Keratinocyte (primary cell): ENCODE measurements at places on chromosomes 1 and 21. TPM values are rescaled to one million over a fixed set of nuclear protein-coding genes. Genes with fewer than 3 reads are reported as not detected.

Gene PRAMEF5
- polyA plus RNA-seq: not detected in 3 replicates

Gene BGLAP
- polyA plus RNA-seq: 0.12 to 0.45 TPM (median 0.23 TPM) in 3 replicates

Gene MAP1LC3C
- polyA plus RNA-seq: not detected in 3 replicates

Gene FCRLA
- 2.0 to 3.4 TPM (median 3.0 TPM) in 3 replicates for polyA plus RNA-seq

Gene FCRL3
- not detected in 3 replicates for polyA plus RNA-seq

Gene PRAMEF27
- not detected in 3 replicates for polyA plus RNA-seq

- DNase-seq: no peak
These were observed 184.4 kb upstream of the GALNT2 start for GRCh38 chr1:229882621-229883020.

- DNase-seq: no peak
These were observed 36.1 kb downstream of the EIF2D start for GRCh38 chr1:206575894-206576737.

- DNase-seq: peak; percentile 7
These were observed 35.6 kb downstream of the NGF start for GRCh38 chr1:115302390-115302961.

GRCh38 chr1:36910886-36911540, 123.3 kb downstream of the GRIK3 start:
- DNase-seq: no peak

DNA sequence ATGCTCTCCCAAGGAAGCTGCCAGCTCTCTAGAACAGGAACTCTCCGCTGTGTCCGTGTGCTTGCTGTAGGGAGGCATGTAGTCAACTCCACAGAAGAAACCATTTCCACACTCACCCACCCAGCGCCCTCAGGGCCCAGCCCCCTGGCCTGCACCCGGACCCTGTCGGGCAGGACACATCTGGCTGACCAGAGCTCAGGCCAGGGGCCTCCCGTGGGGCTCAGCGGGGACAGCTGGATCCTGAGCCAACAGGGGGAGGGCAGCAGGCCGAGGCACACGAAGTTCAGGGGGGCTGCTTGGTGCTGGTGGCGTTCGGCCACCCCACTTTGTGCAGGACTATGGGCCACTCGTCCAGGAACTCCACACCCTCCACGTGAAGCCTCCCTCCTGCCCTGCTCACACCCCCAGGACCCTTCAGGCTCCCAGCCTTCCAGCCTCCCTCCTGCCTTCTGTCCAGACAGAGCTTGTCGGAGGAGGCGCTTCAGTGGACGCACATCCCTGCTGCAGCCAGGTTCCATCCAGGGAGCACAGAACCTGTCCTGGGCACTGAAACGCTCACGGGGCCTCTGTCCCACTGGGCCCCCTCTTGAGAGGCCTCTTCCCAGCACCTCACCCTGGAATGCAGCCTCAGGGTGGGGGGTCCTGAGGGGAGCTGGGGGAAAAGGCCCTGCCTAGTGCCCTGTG, 15.0 kb upstream of the FAAP20 start:
- DNase-seq: no peak

- no peak for DNase-seq
These were observed 306.3 kb upstream of the DUSP10 start for GRCh38 chr1:222048094-222048595.

DNA sequence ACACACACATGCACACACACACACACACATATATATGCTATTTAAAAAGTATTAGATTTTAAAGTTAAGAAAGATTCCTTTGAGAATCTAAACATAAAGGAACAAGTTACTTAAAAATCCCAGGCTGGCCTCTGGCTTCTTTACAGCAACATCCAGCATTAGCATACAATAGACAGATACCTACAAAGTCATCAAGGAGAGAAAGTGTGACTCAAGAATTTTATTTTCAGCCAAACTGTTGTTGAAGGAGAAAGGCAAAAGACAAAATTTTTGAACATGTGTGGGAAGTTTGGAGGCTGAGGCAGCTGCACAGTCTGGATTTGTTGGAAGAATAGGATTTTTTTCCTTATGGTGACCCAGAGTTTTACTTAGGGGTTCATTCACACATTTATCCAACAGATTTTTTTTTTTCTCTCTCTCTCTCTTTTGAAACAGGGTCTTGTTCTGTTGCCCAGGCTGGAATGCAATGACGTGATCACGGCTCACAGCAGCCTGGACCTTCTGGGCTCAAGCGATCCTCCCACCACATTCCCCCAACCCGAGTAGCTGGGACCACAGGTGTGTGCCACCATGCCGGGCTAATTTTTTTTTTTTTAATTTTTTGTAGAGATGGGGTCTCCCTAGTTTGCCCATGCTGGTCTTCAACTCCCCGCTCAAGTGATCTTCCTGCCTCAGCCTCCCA, 24.0 kb upstream of the SPOCD1 start:
- DNase-seq: no peak

- no peak for DNase-seq
These were observed 76.7 kb upstream of the TMPRSS2 start for GRCh38 chr21:41584603-41585176.

- no peak for DNase-seq
These were observed 439.2 kb downstream of the PTBP2 start for GRCh38 chr1:97160818-97161217.

- DNase-seq: no peak
These were observed 187.9 kb downstream of the HIVEP3 start for GRCh38 chr1:41730806-41731205.

DNA sequence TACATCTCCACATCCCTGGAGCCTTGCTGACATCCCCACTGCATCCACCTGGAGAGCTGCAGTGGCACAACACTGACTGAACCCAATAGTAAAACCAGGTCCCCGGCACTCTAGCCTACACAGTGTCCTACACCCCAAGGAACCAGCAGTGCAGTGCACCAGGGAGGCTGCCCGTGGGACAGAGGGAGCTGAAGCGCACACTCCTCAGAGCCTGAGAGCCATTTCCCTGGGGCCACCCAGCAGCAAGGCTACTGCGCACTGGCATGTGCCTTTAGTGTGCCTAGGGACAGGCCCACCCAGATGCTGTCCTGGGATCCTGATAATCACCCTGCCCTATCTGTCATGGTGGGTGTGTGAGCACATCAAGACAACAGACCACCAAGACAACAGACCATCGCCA, 31.9 kb downstream of the NSL1 start:
- no peak for DNase-seq

DNA sequence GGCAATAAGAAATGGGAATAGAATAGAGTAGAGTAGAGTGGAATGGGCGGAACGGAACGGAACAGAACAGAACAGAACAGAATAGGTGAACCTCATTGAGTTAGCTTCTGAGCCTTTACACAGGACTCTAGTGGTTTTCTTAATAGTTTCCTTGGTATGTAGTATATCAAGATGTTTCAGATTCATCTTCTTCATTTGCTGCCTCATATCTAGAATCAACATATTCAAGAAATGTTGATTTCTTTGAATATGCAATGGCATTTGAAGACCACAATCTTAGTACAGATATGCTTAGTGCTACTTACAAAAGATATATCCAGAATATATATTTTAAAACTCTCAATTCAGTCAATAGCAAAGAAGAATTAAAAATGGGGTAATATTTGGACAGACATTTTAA, 133.8 kb downstream of the TSEN15 start:
- no peak for DNase-seq

- no peak for DNase-seq
These were observed 31.0 kb downstream of the SUSD4 start for GRCh38 chr1:223332997-223333396.

DNA sequence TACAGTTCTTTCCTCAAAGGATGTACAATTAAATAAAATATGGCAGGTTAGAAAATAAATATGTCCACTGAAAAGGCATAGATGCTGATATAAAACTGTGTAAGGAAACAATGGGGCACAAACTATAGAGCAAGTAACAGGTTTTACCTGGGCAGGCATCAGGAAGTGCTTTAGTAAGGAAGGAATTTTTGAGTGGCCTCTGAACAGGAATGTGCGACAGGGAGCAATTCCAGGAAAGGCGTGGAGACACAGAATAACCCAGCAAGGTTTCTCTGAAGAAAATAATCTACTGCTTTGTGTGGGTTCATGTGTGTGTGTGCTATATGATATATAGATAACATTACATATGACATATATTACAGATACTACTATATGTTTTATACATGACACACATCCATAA, 128.4 kb downstream of the RGS21 start:
- no peak for DNase-seq

DNA sequence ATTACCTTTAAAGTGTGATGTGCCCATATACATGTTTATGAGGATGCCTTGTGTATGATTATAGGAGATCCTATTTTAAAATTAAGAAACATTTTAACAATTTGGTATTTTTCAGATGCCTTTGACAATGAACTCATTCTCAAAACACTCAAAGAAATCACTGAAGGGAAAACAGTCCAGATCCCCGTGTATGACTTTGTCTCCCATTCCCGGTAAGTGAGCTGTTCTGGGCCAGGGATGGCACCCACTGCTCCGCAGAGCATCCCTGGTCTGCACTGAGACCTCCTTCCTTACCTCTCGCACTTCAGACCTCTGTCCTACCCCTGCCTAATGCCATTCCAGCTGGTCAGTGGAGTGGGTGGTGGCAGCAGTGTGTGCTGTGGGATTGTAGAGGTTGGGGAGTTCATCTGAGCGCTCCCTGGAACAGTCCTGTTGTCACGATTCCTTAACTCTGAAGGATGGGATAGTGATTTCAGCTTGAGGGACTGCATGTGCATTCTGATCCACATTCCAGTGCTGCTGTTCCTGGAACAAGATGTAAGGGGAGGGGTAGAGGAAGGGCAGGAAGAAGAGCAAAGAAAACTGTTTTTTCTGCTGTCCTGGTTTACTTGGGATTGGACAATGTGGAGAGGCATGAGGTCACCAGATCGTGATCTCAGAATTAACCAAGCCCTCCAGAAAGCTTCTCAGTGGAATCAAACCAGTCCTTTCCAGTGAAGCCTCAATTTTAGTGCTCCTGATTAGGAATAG, 63.9 kb downstream of the UCK2 start:
- no peak for DNase-seq

DNA sequence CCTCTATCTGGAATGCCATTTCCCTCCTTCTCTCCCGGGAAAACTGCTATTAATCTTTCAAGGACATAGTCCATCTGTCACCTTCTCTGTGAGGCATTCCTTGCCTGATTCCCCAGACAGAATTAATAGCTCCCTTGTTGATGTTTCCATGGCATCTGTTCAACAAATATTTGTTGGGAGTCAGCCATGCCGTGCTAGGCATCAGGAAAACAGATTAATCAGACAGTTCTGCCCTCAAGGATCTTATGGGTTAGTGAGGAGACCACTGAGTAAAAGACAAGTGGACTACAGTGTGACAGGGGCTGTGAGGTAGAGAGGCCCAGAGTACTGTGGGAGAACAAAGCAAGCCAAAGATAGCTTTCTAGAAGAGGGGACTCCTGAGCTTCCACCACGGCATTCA, 11.4 kb upstream of the MAGOH start:
- no peak for DNase-seq
